SHP77 treated with DMSO at 0.1 percent for 48 hours (cell line): ENCODE measurements at places on chromosomes 7 and 10.

DNA sequence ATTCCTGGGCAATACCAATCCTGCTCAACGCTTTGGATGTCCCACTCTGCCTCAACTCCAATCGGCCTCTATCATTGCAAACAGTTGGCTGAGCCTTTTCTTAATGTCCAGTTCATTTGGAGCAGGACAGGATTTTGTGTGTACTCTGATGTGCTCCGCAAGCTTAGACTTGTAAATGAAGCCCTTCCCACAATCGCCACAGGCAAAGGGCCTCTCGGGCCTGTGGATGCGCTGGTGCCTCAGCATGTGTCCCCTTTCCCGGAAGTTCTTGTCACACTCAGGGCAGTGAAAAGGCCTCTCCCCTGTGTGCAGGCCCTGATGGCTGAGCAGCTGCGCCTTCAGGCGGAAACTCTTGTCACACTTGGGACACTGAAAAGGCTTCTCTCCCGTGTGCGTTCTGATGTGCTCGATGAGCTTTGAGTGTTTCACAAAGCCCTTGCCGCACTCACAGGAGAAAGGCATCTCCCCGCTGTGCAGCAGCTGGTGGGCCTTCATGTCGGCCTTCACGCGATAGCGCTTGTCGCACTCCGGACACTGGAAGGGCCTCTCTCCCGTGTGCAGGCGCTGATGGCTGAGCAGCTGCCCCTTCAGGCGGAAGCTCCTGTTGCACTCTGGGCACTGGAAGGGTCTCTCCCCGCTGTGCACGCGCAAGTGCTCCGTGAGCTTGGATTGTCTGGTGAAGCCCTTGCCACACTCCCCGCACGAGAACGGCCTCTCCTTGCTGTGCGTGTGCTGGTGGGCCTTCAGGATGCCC, 20.0 kb downstream of the ZNF786 start:
- no peak for DNase-seq

DNA sequence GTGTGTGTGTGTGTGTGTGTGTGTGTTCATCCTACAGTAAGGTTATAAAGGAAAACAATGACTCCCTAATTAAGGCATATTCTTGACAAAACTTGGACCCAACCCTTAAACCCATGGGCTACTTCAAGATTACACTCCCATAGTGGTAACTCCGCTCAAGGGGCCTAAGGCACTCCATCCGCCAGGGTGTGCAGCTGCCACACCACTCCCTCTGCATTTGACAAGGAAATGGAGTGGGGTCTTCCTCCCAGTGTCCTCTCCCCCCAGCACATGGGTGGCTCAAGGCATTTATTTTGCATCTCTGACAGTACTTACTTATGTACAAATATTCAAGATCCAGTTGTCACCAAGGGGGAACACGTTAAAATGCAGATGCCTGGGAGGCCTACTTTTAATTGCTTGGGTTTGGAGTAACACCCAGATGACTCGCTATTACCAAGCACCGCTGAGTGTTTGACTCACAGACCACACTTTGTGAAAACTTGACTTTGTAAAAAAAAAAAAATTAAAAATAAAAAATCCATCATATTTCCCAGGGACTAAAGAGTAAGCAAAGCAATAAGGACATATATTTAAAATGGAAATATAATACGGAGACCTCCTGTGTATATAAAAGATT, 53.0 kb upstream of the AGR3 start:
- no peak for DNase-seq

DNA sequence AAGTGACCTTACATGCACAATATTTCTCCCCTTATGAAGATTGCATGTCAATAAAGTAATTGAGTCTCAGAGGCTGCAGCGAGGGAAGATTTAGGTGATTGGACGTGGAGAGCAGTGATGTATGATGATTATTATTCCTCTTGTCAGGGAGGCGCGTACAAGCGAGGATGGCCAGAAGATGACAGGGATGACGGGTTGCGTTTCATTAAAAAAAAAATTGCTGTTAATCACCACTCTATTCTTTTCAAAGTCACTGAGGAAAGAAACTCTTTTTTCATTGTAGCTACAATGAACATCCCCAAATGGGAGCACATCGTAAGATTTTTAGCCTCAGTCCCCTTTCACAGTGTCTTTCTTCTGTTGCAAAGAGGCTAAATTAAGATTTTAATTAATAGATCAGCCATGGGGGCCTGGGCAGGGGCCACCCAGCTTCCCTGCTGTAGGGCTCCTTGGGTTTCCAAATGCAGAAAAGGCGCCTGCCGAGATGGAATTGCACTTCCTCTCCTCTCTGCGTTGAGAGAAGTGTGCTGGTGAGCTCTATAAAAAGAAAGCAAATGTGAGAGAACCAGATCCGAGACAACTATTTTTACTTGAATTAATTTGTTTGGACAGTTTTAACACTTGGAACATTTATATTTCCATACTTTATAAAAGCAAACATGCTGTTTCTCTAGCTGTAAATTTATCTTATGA, 998.1 kb downstream of the LRMDA start:
- no peak for DNase-seq

GRCh38 chr10:95214369-95214768, 20.3 kb downstream of the ACSM6 start:
- peak; percentile 9 for DNase-seq

GRCh38 chr10:86344281-86344680, 22.3 kb downstream of the GRID1 start:
- DNase-seq, result no peak

GRCh38 chr7:30327813-30328212, 43.4 kb downstream of the ZNRF2 start:
- DNase-seq, result no peak

- DNase-seq, result no peak
These were observed 10.7 kb downstream of the BRAT1 start for GRCh38 chr7:2544541-2545188.

GRCh38 chr7:139061416-139061815, 25.6 kb upstream of the ZC3HAV1L start:
- DNase-seq, result no peak

DNA sequence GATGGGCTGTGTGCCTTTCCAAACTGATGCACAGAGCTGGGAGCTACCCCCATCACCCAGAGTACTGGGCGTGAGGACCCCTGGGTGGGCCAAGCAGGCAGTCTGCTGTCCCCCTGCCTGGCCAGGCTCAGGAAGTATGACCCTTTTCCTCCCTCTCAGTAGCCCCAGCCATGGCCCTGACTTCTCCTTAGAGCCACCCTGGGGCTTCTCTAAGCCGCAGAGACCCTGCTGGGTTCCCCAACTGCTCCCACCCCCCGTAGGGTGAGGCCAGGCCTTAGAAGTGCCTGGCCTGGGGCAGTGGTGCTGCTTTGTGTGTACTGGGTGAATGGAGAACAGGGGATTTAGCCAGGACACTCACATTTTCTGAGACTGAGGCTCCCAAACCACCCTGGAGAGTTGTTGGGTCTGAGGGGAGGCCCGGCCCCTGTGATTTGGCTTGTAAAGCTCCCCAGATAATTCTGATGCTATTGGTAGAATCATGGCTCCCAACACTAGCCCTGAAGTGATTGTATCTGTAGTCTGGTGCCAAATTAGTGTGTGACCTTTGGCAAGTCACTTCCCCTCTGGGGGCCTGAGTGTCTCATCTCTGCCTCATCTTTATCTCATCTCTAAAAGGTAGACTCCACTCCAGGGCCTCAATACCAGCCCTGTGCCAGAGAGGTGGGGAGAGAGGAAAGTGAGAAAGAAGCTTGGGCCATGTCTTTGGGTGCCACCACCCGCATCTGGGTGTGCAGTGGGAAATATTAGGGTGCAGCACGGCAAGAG, 99.7 kb upstream of the PPIF start:
- DNase-seq, result no peak

- no peak for DNase-seq
These were observed at the start of gene SUN3 for GRCh38 chr7:48028938-48029337. Gene SUN3, minus strand, starts transcription at chr7:48029107. Its CDS starts 169 bp downstream, at chr7:48028938.

GRCh38 chr7:516606-517456, 2.8 kb downstream of the PDGFA start:
- DNase-seq, result no peak

DNA sequence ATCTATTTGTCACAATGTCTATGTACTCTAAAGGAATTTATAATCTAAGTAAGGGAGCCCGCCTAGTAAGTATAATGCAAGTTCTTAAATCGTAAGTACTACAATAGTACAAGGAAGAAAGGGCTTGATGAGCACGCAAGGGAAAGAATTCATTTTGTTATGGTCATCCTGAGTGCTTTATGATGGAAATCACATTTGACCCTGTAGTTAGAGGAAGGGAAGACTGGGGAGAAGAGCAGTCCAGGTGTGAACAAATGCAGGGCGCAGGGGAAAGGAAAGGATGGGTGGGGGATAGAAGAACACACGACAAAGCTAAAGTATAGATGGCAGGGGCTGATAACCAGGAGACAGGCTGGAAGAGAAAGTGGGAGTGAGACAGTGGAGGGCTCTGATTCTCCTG, 88.2 kb upstream of the ARMC3 start:
- no peak for DNase-seq

GRCh38 chr10:96996275-96996965, 164.3 kb downstream of the LCOR start:
- no peak for DNase-seq

DNA sequence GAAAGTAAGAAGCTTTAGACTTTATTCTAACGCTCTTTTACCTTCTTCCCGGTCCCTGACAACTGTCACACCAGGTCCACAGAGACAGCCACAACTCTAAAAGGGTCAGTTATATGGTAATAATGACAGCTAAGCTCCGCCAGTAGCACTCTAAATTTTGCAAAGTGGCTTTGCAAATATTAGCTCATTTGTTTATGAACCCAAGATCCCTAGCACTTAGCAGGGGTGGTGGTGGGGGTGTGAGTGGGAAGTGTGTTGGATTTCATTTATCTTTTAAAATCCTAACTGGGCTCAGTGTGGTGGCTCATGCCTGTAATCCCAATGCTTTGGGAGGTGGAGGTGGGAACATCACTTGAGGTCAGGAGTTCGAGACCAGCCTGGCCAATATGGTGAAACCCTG, 34.8 kb upstream of the SDK1 start:
- DNase-seq, result no peak

DNA sequence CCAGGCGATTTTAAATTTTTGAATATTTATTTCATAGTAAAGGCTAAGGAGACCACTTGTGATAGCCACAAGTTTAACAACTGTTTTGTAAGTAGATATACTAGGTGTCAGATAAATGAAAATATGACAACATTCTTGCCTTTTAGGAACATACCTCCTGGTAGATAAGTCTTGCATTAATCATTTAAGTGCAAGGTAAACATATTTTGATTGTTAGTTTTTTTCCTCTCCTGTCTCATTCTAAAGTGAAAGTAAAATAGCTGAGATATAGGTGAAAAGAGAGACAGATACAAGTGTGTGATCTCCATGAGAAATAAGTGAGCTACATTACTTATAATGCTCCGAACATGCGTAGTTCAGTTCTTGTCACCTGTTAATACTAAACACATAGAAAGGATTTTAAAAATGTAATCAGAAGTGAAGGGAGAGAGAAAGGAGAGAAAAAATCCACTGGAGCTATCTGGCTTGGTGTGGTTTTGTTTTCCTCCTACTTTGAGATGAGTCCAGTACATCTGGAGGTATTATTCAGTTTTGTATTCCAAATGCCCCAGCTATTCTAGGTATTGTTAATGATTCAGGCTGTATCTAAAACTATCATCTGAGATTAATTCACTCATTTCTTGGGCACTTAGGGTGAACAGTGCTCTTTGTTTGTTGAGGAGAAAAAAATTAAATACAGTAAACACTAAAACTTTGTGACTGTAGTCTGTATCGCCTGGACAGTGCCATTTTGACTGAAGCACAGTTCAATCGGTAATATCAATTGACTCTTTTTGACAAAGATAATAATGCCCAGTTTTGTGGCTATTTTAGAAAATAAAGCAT, 21.2 kb downstream of the GLCCI1 start:
- DNase-seq, result no peak

- peak; percentile 68 for DNase-seq
These were observed 50.5 kb downstream of the TMEM209 start for GRCh38 chr7:130154501-130155317.

DNA sequence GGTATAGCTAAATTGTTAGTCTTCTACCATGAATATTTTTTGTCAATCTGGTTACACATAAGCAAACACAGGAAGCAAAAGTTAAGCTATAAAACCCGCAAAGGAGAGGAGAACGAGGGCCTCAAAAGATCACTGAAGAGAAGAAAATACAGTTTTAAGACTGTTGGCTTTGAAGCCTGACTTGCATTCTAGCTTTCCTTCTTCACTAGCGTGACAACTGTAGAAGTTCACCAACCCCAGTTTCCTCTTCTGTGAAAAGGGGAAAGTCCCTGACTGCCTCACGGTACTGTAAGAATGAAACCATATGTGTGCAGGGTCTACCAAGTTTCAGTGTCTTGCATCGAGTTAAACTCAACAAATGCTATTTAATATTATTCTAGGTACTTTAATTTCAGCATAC, 7.5 kb upstream of the LRRN3 start:
- DNase-seq, result no peak

DNA sequence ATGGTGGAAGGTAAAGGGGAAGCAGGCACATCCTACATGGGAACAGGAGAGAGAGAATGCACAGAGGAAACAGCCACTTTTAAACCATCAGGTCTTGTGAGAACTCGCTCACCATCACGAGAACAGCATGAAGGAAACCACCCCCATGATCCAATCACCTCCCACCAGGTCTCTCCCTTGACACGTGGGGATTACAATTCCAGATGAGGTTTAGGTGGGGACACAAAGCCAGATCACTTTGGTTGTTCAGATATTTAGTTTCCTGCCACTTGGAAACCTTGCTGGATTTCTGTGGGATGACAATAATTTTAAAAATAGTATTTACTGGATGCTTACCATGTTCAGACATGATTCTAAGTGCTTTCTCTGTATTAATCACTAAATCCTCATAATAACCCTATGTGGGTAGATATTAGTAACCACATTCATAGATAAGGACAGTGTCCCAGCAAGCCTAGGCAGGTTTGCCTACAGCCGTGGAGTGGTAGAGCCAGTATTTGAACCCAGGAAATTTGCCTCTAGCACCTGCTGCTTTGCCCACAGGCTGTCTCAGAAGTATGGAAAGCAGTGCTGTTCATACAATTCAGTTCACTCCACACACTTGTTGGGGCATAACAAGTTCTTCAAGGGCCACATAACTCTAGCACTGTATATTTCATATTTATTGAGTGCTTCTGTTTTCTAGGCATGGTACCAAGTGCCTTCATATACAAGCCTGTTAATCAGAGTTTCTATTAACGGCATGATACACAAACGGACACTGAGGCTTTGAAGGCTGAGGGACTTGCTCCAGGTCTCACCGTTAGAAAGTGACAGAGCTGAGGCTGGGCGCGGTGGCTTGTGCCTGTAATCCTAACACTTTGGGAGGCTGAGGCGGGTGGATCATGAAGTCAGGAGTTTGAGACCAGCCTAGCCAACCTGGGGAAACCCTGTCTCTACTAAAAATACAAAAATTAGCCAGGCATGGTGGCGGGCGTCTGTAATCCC, 8.3 kb downstream of the TLL2 start:
- no peak for DNase-seq
